ENCODE measurements at places on chromosomes 2 and 18.

DNA sequence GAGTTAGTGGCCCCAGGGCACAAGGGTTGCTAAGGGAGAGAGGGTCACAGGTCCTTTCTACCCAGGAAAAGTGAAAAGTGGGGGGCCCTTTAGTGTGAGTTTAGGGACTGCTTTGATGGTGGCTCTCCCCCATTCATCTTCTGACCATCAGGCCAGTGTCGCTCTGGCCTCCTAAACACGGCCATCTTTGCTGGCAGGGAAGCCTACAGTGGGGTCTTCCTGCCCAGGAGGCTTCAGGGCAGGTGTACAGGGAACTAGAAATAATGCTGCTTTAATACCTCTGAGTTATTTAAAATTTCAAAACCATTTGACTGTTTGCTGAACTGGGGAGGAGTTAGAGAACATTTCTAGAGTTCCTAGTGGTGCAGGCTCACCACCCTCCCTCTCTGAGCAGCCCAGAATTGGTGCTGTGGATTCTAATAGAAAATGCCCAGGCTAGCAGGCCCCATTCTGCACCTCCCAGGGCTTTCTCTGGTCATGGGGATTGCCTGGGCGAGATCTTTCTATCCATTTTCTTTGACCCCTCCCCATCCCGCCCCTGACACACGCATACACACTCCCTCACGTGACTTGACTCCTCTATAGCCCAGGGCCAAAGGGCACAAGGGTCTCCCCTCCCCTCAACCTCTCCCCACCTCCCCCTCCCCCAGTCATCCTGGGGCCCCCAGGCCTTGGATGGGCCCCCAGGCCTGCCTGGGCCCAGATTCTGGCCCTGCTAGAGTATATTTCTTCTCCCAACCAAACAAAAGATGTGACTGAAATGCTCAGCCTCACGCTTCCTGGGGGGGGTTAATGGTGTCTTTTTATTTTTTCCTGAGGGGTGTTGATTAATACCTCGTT is 3.1 kb downstream of the PKDCC start:
- DNase-seq, result no peak

DNA sequence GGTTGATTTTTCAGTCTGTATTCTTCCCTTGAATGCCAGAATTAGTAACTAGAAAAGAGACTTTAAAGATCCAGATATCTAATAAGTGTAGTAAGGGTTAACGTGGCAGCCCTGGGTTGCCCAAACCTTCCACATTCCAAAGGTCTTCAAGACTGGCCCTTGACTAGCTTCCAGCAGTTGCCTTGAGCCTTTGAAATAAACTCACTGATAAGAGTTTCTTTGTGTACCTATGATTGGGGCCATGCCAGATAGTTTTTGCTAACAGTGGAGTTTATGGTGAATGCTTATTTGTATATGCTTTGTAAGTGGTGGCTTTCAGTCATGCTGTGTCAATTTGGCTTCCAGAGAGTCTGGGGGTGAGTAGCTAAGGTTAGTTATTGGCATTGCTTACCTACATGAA is 722.3 kb downstream of the RNF144A start:
- DNase-seq, result no peak

- no peak for DNase-seq
Measured at GRCh38 chr2:233501198-233502076, 65.1 kb downstream of the USP40 start.

- no peak for DNase-seq
Measured at GRCh38 chr2:195489101-195489500, 167.9 kb upstream of the SLC39A10 start.

- DNase-seq, result no peak
Measured at GRCh38 chr2:197993363-197993762, 189.0 kb downstream of the PLCL1 start.

GRCh38 chr2:212154477-212154878 is 384.1 kb downstream of the ERBB4 start:
- no peak for DNase-seq

GRCh38 chr2:215895330-215895729 is 118.0 kb downstream of the MREG start:
- no peak for DNase-seq

DNA sequence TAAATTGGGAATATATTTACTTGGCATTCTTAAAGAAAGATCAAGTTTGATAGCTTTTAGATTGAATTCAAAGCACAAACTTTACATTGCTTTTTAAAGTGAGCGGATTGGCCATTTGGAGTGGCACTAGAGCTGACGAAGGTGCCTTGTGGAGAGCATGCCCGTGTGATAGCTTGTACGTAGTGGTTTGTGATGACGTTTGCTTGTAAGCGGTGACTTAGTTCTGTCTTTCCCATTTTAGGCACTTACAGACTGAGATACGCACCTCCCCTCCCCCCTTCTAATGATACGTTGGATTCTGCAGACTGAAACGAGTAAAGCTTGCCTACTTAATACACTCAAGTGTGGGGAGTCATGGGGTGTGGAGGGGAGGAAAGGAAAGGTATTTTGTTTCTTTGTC is 53.4 kb downstream of the ZCCHC2 start:
- no peak for DNase-seq

- DNase-seq, result no peak
Measured at GRCh38 chr2:11773111-11773510, 26.7 kb downstream of the LPIN1 start.

DNA sequence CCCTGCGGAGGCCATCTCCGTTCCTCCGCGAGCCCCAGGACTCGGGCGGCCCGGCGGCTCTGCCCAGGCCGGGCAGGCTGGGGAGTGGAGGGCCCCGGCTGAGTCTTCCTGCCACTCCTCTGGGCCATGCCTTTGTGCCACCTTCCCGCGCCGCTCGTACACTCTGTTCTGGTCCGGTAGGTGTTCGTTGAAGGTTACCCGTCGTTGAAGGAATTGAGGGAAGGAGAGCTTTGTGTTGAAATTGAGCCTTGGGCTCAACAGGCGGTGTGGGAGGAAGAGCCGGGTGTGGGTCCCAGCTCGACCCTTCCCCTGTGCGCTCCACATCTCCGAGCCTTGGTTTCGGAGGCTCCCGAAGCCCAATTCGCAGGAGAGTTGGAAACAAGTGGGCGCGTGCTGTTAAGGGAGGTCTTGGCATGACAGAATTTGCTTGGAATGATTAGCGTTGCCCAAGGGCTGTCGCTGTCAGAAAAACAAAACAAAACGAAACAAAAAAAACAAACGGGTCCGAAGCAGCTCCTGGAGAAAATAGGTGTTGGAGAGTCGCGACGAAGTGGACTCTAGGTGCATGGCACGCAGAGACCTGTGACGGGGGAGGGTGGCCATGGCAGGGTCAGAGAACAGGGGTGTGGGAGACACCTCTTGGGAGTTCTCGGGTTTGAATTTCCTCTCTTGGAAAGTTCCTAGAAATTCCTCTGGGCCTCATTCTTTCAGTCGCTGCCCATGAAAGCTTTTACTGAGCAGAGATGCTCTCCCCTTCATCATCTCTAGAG is 1.2 kb upstream of the MZT2A start:
- DNase-seq, result no peak

DNA sequence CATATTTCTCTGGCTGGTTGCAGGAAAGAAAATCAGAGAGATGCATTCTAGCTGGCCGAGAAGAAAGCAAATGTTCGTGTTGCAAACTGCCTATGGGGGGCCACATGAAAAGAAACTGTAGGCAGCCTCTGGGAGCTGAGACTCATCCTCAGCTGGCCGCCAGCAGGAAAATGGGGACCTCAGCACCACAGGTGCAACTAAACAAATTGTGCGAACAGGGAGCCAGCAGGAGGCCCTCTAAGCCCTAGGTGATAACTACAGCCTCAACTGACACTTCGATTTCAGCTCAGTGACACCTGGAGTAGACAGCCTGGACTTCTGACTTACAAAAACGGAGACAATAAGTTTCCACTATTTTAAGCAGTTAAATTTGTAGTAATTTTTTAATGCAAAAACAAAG is 107.3 kb downstream of the DTNB start:
- no peak for DNase-seq

DNA sequence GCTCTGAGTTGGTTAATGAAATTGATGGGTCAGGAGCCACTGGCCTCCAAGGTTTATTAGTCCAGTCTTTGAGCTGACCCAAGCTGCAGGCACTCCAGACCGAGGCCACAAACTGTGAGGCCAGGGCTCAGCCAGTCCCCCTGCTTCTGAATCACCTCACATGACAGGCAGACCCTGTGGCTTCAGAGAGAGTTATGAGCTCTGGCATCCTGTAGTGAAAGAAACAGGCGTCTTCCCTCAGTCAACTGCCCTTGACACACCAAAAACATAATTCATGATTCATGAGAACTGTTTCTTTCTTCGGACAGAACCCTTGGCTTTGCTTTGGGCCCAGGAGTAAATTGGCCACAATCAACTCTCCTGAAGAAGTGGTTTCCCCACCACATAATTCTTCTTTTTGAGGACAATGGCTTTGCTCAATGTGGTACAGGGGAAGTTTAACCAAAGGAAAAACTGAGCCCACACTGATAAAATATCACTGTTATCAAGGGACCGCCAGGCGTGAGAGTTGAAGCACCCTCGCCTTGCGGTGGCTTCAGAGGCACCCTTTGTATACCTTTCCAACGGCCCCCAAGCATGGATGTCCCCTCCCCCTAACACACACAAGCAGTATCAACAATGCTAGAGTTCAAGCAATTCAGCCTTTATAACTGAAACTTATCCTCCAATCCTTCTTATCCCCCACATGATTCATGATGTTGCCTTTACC is 226.9 kb downstream of the CYRIA start:
- DNase-seq, result no peak

- no peak for DNase-seq
Measured at GRCh38 chr18:36389027-36389426, 91.5 kb downstream of the FHOD3 start.

DNA sequence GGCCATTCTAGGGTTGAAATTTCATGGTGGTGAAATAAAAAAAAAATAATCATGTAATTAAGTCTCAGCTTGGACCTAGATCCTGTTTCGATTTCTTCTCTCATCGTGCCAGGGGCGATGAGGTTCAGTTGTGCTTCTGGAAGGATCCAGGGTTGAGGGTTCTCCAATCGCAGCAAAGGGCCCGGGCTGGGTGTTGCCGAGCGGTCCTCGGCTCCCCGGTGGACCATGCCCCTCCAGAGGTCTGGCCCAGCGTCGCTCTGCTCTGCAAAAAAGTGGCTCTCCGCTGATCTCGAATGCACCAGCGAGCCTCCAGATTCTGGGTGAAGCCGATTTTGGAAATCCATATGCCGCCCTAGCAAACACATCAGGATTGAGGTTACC is 39.0 kb downstream of the EN1 start:
- no peak for DNase-seq

GRCh38 chr2:118492335-118492734 is 355.1 kb downstream of the EN1 start:
- no peak for DNase-seq

DNA sequence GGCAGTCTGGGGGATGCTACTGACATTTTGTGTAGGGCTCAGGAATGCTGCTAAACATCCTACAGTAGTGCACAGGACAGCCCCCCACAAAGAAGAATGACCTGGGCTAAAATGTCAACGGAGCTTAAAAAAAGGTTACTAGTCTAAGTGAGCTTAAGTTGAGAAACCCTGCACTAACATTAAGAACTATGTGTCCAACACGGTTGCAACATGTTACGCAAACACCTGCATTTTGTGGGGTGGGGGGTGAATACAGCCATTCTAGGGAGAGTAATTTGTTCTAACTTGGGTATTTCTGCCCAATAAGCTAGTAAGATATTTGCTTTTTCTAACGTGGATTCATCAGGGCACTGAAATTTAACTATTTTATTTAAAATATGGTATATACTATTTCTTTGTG is 57.9 kb downstream of the SLC8A1 start:
- DNase-seq, result no peak

GRCh38 chr2:237549216-237549615 is 17.2 kb upstream of the PRLH start:
- DNase-seq, result no peak

GRCh38 chr2:151976945-151977353 is 121.9 kb downstream of the CACNB4 start:
- no peak for DNase-seq

DNA sequence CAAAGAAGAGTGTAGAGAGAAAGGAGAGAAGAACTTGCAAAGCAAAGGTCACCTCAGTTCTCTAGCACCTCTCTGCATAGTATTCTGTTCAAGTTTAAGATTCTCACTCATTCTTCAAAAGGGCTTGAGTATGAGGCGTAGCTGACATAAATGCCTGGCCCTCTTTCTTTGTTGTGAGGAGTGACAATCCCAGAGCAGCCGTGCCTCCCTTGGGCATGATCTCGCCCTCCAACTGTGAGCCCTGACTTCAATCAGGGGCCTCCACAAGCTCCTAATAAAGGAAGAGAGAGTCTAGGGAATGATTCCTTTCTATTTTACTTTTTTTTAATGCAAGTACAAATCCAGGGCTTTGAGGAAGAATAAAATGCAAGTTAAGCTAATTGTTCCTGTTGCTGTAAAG is 402.7 kb downstream of the LRP1B start:
- DNase-seq, result no peak

DNA sequence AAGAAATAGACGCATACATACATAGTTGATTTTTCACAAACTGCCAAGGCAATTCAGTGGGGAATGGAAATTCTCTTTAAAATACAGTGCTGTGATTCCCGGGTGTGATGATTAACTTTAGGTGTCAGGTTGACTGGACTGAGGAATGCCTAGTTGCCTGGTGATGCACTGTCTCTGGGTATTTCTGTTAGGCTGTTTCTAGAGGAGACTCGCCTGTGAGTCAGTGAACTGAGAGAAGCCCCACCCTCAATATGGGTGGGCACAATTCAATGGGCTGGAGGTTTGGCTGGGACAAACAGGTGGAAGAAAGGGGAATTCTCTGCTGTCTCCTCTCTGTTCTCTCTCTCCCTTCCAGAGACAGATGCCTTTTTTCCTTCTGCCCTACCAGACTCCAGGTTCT is 187.6 kb downstream of the ARHGAP28 start:
- no peak for DNase-seq

- no peak for DNase-seq
Measured at GRCh38 chr2:26195040-26195984, 22.4 kb downstream of the GAREM2 start.

DNA sequence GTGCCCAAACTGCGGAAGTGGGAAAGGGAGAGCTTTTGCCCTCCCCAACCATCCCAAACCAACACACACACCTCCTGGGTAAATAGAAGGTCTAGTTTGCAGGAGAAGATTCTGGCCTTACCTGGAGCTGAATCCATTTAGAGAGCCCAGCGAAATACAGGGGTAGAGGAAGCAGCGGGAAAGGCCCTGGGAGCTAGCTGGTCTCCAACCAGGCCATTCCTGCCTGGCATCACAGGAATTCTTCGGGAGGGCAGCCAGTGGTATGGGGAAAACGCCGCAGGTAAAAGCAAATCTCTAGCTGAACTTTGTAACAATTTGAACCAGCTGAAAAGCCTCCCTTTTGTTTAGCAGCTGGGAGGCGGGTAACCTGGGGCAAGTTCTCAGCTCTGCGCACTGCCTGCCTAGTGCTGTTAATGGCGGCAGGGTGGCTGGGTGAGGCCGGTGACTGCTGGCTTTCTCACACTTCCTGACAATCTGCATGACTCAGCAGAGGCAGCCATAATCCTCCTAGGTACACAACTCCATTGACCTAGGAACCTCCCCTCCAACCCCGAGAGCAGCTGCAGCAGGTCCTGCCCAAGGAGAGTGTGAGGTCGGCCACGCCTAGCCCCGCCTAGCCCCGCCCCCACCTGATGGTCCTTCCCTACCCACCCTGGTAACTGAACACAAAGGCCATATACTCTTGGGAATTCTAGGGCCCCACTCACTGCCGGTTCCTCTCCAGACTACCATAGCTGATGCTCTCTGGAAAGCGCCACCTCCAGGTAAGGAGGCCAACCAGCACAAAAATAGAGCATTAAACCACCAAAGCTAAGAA is 483.8 kb upstream of the REG3G start:
- no peak for DNase-seq

GRCh38 chr2:239498981-239499634 is 98.3 kb upstream of the HDAC4 start:
- no peak for DNase-seq
